ENCODE measurements at places on chromosomes 3 and 15.

DNA sequence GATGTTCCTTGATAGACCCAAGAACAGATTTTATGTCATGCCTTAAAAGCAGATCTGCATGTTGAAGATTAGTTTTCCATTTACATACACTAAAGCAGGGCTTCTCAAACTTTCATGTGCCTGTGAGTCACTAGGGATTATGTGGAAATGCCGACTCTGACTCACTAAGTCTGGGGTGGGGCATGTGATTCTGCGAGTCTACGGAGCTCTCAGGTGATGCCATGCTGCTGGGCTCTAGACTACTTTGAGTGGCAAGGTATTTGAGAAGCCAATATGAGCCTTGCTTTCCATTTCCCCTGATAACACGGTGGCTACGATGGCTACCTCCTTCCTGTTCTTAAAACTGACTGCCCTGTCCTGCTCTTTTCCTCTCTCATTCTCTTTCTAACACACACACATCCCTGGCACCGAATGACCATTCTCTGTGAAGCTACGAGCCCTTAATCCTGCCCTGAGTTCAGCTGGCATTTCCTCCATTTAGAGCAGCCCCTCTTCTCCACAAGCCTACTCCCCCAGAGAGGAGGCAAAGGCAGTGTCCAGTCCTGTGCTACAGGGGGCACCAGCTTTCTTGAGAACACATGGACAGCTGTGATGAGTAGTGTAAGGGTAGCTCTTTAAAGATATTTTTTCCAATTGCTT lies 39.7 kb upstream of the PYGO1 start:
- no peak for DNase-seq

GRCh38 chr15:43230640-43231115 lies 9.9 kb upstream of the EPB42 start:
- peak; percentile 36 for DNase-seq

GRCh38 chr15:31102374-31103342 lies 1.1 kb upstream of the TRPM1 start:
- no peak for DNase-seq

GRCh38 chr3:81446806-81447205 lies 314.6 kb downstream of the GBE1 start:
- no peak for DNase-seq

GRCh38 chr15:92958105-92958504 lies 58.0 kb downstream of the CHD2 start:
- no peak for DNase-seq

GRCh38 chr3:14827776-14828175 lies 9.0 kb downstream of the FGD5 start:
- no peak for DNase-seq

DNA sequence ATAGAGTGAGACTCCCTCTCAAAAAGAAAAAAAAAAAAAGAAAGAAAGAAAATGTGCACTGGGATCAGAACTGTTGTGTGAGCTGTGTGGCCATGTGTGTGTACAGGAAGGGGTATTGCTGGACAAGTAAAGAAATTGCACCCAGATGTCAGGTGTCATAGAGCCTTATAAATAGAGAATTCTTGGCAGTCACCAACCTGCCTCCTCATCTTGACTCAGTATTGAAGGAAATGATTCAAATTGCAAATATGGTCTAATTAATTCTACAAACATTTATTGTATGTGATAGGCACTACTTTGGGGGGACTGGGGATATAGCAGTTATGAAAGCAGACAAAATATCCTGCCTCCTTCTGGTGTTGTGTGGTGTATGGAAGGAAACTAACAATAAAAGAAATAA lies 243.8 kb upstream of the TTC14 start:
- DNase-seq: no peak

- no peak for DNase-seq
These were observed 113.7 kb upstream of the CD96 start for GRCh38 chr3:111428301-111428700.

GRCh38 chr3:191235331-191236314 lies 36.6 kb downstream of the OSTN start:
- DNase-seq: no peak

DNA sequence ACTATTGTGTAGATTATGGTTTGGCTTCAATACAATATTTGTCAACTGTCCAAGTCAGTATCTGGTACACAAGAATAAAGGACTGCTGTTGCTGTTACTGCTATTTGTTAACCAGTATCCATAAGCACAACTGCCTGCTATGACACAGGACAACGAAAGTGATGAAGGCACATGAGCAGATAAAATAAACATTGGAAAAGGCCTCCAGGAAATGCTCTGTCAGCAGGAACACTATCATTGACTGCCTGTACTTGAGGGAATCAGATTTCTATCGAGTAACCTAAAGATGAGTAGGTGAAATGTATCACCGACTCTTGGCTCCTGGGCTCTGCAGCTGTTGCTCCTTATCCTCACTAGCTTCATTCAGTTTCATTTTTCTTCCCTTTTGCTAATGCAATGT lies 56.5 kb downstream of the FMN1 start:
- no peak for DNase-seq

GRCh38 chr15:89150762-89151664 lies 62.8 kb downstream of the ABHD2 start:
- DNase-seq: no peak

GRCh38 chr3:190973771-190974170 lies 111.3 kb upstream of the GMNC start:
- no peak for DNase-seq

DNA sequence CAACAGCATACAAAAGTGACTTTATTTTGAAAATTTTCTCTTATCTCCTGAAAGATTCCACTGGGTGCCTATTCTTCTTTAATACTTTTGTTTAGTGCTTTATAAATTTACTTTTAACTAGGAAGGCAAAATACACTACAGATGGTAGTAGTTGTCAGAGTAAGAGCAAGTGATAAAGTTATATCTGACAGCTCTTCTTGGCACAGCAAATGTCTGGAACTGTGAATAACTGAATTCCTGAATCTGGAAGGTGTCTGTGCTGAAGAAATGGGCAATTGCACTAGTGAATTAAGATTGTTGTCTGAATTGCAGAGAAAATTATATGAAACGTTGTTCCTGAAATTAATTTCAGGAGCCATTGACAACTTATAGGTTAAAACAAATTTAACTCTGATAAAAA lies 213.8 kb upstream of the CBLB start:
- no peak for DNase-seq

DNA sequence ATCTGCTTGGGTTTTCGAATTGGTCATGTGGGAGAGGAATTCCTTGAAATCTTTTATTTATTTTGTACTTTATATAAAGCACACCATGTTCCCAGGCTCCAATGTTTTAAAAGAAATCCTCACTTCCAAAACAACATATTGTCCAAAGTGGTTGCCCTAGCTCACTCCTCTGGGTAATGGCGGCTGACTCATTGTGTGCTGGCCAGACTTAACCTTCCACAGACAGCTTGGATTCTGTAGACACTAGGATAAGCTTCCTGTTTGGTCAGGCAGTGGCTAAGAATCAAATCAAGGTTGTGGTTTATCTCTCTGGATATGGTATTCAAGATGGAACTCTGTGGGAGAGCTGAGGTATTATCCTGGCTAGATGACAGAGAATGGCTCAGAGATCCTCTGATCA lies 55.8 kb upstream of the FAM98B start:
- DNase-seq: no peak

DNA sequence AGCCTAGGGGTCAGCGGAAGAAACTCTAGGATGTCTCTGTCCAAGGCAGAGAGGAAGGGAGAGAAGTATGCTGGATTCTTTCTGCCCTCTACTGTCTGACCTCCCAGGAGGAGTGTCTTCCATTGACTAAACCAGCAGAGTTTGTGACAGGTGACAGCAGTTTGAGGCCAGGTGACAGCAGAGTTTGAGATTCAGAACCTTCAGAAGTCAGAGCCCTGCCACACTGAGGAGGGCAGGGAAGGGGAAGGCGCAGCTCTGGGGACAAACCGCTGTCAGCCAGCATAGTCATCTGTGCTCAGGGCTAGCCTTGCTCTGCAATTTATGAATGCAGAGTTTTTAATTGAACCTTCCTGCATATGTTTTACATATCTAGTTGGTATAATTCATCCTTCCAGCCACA lies 12.3 kb downstream of the NRROS start:
- DNase-seq: no peak

DNA sequence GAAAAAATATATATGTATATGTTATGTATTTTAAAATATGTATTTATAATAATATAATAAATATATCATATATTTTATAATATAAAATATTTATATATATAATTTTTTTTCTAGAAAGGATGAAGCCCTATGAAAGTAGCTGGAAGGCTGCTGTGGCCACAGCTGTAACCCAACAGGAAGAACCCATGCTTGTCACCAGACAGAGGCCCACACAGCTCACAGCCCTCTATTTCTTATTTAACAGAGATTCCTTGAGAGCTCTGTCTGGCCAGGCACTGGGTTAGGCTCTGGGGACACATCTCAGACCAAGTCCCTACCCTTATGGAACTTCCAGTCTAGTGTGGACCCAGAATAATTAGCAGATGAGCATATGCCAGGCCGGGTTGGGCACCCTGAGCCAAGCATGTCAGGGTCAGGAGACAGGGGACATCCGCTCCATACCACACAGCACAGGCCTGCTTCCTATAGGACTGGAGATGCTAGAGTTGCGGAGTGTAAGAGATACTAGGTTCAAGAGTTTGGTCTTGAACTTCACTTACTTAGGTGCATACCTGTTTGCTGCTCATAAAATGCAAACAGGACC lies 20.5 kb downstream of the MGLL start:
- no peak for DNase-seq

GRCh38 chr3:123818921-123819429 lies 65.2 kb downstream of the MYLK start:
- no peak for DNase-seq

DNA sequence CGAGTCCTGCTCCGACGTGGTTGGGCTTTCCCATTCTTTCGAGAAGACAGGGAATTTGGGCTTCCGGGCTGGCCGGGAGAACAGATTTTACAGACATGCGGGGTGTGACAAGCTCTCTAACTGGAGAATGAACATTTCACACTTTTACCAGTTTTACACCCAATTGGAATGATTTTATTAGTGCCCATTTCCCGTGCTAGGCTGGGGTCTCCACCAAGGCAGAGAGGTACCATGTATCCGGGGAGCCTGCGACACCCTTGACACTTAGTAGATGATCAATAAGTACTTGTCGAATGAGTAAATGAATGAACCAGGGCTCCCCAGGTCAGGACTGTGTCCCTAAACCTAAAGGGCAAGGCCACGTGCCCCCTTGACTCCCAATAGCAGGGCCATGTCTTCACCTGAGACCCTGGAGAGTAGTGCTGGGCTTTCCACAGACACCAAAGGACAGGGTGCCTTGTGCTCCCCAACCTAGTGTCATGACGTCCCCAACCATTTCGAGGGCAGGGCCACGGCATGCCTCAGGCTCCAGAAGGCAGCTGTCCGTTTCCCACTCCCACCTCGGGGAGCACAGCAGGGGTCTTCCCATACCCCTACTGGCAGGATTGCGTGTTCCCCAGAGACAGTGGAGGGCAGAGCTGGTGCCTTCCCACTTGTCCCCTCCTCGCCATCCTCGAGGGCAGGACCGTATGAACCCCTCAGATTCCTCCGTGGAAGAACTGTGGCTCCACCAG lies 679 bp upstream of the MYD88 start:
- DNase-seq: peak; percentile 48

Measured in hematopoietic multipotent progenitor cell treated with erythropoietin and hydrocortisone succinate and interleukin-3 and kit ligand, for 6 days (in vitro differentiated cells).